Cortex of kidney (tissue), 1 donor: ENCODE measurements at places on chromosomes 11 and 22.

DNA sequence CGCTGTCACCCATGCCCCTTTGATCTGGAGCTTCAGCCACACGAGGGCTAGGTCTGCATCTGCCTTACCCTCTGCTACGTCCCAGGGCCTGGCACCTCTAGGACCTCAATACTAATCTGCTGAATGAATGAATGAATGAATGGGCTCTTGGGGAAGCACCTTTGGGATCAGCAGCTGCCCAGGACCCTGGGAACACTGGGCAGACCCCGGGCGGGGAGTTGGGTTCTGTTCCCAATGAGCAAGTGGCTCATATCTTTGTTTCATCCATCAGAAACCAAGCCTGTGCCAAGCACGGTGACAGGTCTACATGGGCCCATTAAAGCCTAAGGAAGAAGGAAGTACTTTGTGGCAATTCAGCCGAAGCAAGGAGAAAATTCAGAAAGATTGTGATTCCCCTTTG is 41.5 kb upstream of the SHISAL1 start:
- DNase-seq: no peak

GRCh38 chr22:27654546-27655445 is 146.8 kb downstream of the MN1 start:
- DNase-seq: no peak

- DNase-seq: no peak
Observed at GRCh38 chr11:30260813-30261212, 30.0 kb downstream of the FSHB start.

DNA sequence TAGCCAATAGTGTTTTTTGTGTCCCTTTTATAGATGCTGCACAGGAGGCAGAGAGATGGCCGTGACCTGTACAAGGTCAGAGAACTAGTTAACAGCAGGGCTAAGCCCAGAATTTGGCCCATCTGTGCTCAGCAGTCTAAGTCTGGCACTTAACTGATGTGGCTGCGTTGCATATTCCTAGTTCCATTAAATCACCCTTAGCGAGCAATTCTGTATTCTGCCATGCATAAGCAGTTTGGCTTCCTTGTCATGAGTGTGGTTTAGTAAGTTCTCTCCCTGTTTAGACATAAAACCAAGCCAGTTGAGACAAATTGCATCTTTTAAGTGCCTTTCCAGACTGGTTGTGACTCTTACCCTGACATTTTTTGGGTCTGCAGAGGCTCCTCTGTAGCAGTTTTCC is 230.6 kb upstream of the TENM4 start:
- no peak for DNase-seq

- DNase-seq: no peak
Observed at GRCh38 chr22:37640591-37641560, 1.4 kb downstream of the SH3BP1 start.

DNA sequence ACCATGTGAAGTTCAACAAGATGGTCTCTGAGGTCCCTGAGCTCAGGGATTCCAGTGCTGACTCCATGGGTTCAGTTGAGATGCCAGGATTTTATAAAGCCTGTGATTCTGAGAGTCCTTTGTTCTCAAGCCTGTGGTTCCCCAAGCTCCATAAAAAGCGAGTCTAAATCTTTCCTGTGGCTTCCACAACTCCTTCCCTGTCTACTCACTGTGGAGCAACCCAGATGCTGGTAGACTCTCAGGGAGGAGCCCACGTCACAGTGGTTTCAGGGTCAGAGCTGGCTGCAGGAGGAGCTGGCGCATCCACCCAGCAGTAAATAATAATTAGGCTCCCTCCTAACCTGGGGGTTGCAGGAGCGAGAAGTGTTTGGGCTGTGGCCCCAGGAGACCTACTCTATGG is 2.0 kb upstream of the RELT start:
- DNase-seq: no peak

DNA sequence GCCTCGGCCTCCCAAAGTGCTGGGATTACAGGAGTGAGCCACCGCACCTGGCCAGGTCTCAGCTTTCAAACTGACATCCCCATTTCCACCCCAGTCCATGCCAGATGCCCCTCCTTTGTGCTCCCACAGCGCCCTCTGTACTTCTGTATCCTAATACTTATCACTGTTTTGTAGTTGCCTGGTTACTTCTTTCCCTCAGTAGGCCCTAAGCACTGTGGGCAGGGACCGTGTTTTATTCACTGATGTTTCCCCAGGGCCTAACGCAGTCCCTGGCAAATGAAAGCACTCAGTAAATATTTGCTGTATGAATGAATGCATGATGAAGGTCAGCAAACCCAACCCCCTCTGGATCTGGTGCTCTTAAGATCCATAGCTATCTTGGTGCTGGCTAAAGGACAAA is 2.2 kb upstream of the TRIM3 start:
- no peak for DNase-seq

- DNase-seq: no peak
Observed at GRCh38 chr22:34502821-34503220, 563.1 kb upstream of the ISX start.

DNA sequence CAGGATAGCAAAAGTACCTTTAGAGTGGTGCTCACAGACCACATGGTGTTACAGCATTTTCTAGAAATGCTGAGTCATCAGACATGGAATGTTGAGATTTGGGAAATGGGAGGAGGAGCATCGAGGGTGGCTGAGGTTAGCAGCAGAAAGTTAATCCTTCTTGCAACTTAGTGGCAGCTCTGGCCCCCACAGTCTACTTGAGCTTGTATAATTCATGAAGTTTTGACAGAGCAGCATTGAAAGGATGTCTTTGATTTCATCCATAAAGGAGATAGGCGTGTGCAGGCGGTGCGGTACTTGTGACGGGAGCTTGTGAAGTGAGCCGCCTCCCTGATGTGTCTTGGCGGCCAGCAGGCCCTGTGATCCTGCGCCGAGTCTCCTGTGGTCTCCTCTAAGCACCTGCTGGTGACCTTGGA is 330.5 kb downstream of the TBC1D22A start:
- no peak for DNase-seq

- no peak for DNase-seq
Observed at GRCh38 chr11:134958870-134959269, 546.8 kb upstream of the B3GAT1 start.

- no peak for DNase-seq
Observed at GRCh38 chr11:58575377-58576020, at the start of gene LPXN. Gene LPXN (minus strand): TSS chr11:58575856. CDS start chr11:58575772, 84 bp downstream.

DNA sequence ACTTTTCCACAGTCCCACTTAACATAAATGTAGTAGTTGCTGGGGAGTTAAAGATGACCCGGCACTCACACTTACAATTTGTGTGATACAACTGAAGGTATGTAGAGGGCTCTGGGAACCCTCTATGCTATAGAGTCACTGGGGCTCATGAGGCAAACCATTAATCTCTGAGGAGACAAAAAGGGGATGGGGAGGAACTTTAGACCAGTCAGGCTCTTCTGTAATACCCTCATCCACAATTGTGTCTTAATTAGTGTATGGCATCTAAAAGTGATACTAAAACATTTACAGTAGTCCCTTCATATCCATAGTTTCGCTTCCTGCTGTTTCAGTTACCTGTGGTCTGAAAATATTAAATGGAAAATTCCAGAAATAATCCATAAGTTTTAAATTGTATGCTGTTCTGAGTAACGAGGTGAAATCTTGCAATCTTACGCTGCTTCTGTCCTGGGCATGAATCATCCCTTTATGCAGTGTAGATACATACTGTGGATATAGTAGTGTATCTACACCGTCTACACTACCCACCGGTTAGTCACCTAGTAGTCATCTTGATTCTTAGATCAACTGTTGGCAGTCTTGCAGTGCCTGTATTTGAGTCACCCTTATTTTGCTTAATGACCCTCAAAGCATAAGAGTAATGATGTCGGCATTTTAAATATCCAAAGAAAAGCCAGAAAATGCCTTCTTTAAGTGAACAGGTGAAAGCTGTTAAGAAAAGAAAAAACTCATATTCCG is 12.2 kb downstream of the CBL start:
- DNase-seq: no peak

GRCh38 chr11:66479394-66480116 is 679 bp upstream of the DPP3 start:
- DNase-seq: no peak

GRCh38 chr11:116610190-116610589 is 162.6 kb downstream of the BUD13 start:
- no peak for DNase-seq

DNA sequence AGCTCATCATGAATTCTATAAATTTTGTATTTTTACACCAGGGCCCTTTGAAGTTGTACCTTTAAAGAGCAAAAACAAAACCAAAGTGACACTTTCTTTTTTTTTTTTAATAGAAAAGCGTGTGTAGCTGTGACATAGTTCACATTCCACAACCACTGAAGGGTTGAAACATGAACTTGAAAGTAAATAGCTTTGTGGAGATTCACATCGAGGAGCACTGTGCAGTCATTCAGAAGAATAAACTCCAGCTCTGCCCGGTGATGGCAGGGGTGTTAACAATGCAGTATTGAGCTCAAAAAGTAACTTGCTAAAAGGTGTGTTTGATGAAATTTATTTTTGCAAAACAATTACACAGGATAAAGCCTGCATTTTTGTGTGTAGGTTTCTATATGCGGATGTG is 1166.2 kb downstream of the TBC1D22A start:
- DNase-seq: no peak

DNA sequence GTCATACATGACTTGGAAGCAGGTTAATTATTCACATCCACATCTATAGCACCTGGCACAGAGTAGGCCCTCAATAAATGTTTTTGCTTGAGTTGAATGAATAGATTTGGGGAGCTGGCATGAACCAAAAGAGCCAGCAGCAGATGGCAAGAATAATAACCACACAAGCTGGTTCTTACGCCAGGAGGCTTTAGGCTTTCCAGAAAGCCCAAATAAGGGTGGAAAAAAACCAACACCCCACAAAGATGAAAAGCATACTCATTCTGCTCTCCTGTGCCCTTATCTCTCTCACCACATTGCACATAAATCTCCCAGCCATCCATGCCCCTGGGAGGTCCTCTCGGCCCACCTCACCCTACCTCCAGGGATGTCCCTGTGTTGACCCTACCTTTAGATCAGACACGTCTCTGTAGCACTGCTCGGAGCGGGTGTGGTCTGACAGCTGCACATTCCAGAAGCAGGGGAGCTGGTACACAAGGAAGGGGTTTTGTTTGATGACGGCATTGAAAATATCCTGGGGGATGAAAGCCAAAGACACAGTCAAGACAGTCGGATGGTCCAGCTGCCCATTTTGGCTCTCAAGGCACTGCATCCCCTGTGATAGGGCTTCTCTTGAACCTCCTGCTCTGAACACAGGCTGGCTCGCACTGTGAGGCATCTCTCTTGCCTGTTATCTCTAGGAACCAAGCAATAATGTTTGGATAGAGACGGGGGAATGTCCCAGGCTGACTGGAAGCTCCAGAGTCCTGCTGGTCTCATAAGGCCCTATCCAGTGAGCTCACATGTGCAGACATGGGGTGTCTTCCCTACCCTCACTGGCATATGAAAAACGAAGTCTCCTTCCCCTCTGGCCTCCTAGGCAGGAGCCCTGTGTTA is 323.6 kb upstream of the SYN3 start:
- DNase-seq: no peak

- no peak for DNase-seq
Observed at GRCh38 chr11:90237004-90237403, 14.2 kb upstream of the CHORDC1 start.

DNA sequence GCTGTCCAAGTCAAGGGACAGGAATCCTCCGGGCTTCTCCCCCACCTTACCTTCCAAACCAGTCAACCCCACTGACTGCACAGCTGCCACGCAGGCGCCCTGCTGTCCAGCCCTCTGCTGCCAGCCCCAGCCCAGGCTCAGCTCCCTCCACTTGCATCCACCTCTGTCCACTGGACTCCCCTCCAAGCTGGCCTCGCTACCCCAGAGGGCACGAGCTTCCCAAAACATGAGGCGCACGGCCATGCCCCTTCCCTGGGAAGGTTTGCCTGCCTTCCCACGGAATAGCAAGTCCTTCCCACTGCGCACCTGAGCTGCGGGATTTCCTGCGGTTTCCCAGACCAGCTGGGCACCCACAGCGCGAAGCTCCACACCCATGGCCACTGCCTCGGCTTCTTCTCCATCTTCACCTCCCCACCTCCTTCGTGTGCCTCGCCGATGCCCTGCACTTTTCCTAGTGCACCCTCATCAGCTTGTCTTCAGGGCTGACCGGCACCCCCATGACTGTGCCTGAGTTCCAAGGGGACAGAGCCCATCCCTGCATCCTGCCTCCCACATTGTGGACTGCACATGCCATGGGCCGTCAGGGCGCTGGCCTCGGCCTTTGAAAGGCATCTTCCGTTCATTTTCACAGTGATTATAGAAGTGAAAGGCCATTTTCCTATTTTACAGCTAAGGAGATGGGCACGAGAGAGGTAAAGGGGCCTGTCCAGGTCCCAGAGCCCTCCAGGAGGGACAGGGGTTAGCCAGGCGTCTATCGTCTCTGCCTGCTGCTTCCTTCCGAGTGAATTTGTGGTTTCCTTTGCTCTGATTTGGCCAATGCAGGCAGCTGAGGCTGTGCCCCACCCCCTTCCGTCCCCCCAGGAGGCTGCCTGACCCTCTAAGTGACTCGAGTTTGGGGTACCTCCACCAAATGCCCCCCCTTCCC is 16.4 kb downstream of the IFITM10 start:
- DNase-seq: no peak

DNA sequence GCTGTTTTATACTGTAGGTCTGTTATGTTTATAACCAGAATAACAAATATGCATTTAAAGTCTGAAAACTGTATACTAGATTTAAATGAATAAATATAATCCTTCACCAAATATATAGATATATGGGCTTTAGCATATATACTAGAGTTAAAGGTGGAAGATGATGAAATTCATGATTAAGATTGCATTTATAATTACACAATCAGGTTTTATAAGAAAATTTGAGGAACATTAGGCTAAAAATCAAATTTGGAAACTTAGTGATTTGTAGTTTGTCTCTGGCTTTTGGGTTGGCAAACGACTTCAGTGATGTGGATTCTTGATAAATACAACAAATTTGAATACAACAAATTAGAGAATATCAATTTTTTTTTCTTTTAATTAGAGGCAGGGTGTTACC is 10.0 kb downstream of the BCL2L13 start:
- no peak for DNase-seq

- no peak for DNase-seq
Observed at GRCh38 chr11:108934289-108934688, 269.4 kb downstream of the DDX10 start.

GRCh38 chr11:33545931-33546330 is 154.7 kb downstream of the C11orf91 start:
- no peak for DNase-seq

GRCh38 chr11:33735271-33736147 is 714 bp downstream of the CD59 start:
- DNase-seq: no peak

DNA sequence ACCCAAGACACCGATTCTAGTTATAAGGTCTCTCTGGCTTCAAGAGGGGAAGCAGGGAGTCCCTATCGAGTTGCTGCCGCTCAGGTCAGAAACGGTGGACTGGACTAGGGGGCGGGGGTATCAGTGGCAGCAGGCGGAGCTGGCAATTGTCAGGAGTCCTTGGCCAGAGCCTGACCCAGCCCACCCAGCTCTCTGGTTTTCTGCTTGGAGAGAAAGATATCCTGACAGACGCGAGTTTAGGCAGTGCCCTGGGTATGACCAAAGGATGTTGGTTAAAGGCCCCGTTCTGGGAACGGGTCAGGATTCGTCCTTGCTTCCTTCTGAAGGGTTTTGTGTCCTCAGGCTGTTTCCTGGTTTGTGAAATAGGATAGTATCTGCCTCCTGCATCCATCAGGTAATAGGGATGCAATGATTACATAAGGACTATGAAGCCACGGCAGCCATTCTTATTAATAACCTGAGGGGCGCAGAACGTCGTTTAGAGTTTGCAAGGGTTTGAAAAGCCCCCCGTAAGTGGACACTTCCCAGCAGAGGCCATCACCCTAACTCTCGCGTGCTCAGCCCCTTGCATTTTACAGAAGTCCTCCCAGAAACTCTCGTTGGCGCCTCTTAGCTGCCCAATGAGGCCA is 700 bp upstream of the DEPDC5 start:
- no peak for DNase-seq

- no peak for DNase-seq
Observed at GRCh38 chr11:120198403-120198786, 12.4 kb upstream of the OAF start.
